ENCODE measurements at places on chromosomes 2 and 18.

GRCh38 chr18:65852273-65852672 lies 101.5 kb downstream of the CDH7 start:
- no peak for DNase-seq

GRCh38 chr2:224574423-224575084 lies 10.6 kb downstream of the CUL3 start:
- no peak for DNase-seq

DNA sequence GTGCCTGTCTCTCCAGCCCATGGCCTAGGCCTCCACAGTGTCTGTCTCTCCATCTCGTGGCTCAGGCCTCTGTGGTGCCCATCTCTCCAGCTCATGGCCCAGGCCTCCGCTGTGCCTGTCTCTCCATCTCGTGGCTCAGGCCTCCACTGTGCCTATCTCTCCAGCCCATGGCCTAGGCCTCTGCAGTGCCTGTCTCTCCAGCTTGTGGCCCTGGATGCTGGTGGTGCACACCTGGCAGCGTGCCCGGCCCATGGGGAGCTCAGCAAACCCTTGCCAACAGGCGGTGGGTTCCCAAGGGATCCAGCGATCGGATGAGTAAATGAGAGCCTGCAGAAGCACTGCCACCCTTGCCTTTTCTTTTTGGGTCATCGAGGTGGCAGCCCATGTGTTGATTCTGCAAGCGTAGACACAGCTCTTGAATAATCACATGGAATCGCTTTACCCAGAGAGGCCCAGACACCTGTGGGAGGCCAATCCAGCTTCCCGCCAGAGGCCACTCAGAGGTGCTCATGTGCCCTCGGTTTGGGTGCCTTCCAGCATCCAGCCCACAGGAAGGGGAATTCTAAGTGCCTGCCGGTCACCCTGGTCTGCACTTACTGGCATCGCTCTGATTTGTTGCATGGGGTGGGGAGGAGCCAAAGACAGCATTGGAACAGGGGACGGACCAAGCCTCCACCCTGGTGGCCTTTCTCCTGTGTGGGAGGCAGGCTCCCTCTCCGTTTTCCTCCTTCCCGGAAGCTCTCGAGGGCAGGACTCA lies 101.8 kb upstream of the HDAC4 start:
- DNase-seq = no peak

GRCh38 chr18:8762968-8763367 lies 57.6 kb downstream of the MTCL1 start:
- DNase-seq = no peak

All from epithelial cell of prostate (primary cell).